GM12891 (cell line): ENCODE measurements at places on chromosomes 6 and 20.

GRCh38 chr6:34979218-34979617, 90.2 kb downstream of the ANKS1A start:
- DNase-seq = no peak

- no peak for DNase-seq
Observed at GRCh38 chr6:98864497-98864896, 30.1 kb downstream of the POU3F2 start.

GRCh38 chr20:41002842-41003142, 25.8 kb upstream of the TOP1 start:
- no peak for DNase-seq

- no peak for DNase-seq
Observed at GRCh38 chr6:8085053-8085511, 17.3 kb downstream of the EEF1E1 start.

GRCh38 chr6:15730442-15730841, 67.6 kb upstream of the DTNBP1 start:
- no peak for DNase-seq

GRCh38 chr6:53139841-53140413, 8.7 kb downstream of the GCM1 start:
- no peak for DNase-seq

DNA sequence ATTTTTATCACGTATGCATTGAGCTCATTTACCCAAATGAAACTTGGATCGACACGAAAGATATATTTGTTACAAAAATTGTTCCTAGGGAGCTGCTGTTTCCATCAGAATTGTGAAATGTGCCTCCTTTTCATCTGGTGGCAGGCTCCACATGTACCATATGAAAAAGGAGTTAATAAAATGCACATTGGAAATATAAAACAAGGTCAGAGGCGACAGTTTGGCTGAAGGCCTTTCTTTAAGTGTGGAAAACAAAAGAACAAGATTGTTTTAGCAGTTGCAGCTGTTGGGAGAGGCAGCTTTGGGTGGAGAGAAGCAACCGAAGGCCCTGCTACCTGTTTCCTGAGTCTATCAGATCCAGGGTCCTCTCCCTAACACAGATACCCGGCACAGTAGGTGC, 334.5 kb upstream of the NT5E start:
- no peak for DNase-seq

GRCh38 chr6:21518317-21518716, 75.2 kb upstream of the SOX4 start:
- no peak for DNase-seq

DNA sequence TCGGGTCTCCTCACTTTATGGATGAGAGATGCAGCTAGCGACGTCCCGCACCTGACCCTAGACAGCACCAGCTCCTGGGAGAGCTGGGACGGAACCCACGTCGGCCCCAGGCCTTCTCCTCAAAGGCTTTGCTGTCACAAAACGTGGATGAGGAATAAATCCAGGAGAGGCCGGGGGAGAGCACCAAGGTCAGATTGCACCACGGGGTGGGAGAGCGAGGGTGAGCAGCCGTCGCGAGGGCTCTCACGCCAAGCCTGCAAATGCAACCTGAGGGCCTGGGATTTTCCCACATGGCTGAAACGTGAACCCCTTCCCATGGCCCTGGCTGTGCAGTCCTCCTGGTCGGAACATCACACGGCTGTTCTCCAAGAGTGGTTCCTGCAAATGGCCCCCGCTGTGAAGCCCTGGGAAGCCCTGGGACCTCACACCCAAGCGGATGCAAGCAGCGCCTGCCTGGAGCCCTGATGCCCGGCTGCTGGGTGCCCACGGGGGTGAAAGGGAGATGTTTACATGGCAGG, 45.3 kb downstream of the DLL1 start:
- DNase-seq = no peak

GRCh38 chr20:50799176-50799889, 4.5 kb downstream of the BCAS4 start:
- DNase-seq = no peak

GRCh38 chr6:124197148-124197547, 393.5 kb downstream of the NKAIN2 start:
- DNase-seq = no peak

DNA sequence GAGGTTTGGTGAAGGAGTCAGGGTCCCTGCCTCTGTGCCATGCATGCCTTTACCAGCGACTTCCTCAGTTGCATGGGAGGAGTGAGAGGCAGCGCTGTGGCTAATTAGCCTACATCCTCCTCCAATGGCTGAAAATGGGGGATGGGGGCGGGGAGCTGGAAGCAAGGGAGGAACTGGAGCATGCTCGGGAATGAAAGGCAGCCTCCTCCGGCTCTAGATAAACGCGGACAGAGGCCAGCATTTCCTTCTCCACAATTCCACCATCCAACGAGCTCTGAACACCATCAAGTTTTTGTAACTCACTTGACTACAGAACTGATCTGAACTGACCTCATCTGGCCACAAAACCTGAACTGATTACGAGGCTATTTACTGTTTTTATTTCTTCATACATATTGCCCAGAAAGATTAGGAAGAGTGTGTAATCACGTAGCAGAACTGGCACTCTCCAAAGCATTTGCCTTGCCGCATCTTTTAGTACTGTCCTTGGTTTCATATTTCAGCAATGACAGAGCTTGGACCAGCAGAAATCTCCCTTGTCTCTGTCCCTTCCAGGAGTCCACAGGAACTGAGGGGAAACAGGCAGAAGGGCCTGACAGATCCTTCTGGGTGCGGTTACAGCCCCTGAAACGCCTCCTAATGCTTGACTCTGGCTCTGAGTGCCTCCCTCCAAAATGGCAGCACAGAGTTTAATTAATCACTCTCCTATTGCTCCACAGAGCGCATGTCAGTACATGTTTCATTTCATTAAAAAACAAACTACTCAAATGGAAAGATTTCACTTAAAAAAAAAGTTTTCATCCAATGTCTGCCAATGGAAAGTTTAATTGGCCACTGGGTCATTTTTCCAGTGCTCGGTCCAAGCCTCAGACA, 58.2 kb upstream of the TRAF3IP2 start:
- no peak for DNase-seq

GRCh38 chr20:13995841-13996240, 525 bp downstream of the MACROD2 start:
- DNase-seq = no peak

- no peak for DNase-seq
Observed at GRCh38 chr20:15445056-15445840, 1107.8 kb upstream of the FLRT3 start.

GRCh38 chr6:22062807-22063408, 233.9 kb downstream of the PRL start:
- DNase-seq = no peak

GRCh38 chr6:142463988-142464387, 162.2 kb downstream of the ADGRG6 start:
- no peak for DNase-seq

DNA sequence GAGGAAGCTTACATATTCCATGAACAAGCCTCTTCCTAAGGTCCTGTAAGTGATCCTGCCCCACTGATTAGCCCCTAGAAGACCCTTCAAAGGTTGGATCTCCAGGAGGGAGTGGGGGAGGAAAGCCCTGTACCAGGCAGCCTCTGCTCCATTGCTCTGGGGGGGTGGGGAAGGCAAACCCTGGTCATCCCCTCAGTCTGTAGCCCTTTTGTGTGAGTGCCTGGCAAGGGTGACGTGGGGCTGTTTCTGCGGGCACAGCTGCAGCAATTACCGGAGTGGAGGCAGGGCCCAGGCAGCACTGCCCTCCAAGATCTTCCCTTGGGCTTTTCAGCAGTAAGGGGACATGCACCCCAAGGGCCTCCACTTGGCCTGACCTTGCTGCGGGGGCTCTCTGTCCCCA, at the start of gene MOG:
Gene MOG (plus strand): TSS at position 295 of the 400 bp plus-strand sequence. CDS start 118 bp downstream, outside the sequence.
- DNase-seq = no peak

GRCh38 chr20:45400346-45401031, 7.6 kb upstream of the DBNDD2 start:
- DNase-seq = no peak

DNA sequence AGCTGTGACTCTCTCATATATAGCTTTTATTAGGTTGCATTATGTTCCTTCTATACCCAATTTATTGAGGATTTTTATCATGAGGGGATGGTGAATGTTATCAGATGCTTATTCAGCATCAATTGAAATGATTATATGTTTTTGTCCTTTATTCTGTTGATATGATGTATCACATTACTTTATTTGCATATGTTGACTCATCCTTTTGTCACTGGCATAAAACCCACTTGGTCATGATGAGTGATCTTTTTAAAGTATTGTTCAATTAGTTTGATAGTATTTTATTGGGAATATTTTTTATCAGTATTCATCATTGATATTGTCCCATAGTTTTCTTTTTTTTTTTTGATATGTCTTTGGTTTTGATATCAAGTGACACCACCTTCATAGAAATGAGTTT, 529.9 kb downstream of the MMUT start:
- no peak for DNase-seq

- DNase-seq = no peak
Observed at GRCh38 chr20:64188682-64189529, 24.7 kb downstream of the MYT1 start.

- no peak for DNase-seq
Observed at GRCh38 chr20:717832-718231, 42.2 kb upstream of the SCRT2 start.

DNA sequence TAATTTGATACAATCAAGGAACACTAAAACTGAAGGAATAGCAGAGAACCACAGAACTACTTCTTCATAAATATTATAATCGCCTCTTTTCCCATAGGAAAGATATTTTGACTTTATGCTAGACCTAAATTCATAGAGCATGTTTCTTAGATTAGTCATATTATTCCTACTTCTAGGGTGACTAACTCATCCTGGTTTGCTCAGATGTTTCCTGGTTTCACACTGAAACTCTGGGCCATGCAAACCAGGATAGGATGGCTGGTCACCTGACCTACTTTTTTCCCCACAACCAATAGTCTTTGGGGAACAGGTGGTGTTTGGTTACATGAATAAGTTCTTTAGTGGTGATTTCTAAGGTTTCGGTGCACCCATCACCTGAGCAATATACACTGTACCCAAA, 42.8 kb downstream of the MMS22L start:
- no peak for DNase-seq

GRCh38 chr6:134642279-134642678, 307.6 kb downstream of the ALDH8A1 start:
- DNase-seq = no peak

DNA sequence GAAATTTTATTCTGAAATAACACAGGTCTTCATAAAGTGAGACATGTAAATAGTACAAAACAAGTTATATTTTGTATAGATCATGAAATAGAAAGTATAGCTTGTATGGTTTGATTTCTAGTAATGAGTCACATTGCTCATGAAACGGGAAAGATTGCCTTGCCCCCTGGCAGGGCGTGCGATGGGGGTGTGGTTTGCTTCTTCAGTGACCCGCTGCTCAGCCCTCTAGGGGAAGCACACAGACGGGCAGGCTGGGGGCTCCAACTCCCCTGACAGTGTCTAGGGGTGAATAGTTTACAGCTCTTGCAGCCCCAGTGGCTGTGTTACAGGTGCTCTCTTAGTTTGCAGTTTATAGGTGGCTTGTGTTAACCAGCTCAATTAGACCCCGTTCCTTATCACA, 170.5 kb upstream of the RGS17 start:
- no peak for DNase-seq

GRCh38 chr6:104952911-104953399, 4.0 kb upstream of the LIN28B start:
- DNase-seq = no peak

- no peak for DNase-seq
Observed at GRCh38 chr6:100099189-100100074, 105.4 kb upstream of the MCHR2 start.

DNA sequence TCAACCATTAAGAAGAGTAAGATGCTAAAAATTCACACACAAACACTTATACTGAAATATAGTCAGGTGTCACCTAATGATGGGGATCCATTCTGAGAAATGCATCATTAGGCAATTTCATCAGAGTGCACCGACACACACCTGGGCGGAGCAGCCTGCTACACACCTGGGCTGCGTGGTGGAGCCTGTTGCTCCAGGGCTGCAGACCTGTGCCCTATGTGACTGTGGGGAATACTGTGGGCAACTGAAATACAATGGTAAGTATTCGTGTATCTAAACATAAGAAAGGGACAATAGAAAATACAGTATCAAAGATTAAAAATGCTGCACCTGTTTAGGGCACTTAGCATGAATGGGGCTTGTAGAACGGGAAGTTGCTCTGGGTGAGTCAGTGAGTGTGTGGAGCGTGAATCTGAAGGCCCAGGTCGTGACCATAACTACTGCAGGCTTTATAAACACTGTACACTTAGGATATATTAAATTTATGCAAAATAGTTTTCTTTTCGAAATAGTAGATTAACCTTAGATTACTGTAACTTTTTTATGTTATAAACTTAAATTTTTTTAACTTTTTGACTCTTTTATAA, 124.4 kb upstream of the AFDN start:
- DNase-seq = no peak

- no peak for DNase-seq
Observed at GRCh38 chr6:167846997-167847606, 20.4 kb downstream of the AFDN start.

DNA sequence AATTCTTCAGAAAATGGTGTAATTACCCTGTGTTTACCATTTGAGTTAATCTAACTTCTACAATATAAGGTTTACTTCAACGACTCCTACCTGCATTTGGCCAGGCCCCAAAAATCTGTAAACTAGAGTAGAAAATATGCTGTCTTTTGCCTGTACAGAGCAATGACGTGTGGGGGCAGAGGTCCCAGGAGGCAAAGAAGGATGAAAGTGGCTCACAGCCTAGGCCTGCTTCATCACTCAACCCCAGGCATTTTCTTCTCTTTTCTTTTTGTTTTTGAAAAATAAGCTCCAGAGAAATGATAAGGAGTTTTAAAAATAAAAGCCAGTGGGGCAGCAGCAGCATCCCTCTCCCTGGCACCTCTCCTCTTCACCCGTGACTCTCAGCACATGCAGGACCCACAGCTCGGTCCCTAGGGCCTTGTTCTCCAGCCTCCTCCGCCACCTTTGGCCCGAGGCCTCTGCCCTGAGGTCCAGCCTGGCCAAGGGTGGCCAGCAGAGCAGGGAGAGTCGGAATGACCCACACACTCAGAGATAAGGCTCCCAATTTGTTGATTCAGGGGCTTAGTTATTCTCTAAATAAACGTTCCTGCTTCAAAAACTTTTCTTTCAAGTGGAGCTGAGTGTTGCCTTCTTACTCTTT, 310.3 kb upstream of the RNF24 start:
- no peak for DNase-seq

- DNase-seq = no peak
Observed at GRCh38 chr6:159693894-159694545, 979 bp upstream of the SOD2 start.

DNA sequence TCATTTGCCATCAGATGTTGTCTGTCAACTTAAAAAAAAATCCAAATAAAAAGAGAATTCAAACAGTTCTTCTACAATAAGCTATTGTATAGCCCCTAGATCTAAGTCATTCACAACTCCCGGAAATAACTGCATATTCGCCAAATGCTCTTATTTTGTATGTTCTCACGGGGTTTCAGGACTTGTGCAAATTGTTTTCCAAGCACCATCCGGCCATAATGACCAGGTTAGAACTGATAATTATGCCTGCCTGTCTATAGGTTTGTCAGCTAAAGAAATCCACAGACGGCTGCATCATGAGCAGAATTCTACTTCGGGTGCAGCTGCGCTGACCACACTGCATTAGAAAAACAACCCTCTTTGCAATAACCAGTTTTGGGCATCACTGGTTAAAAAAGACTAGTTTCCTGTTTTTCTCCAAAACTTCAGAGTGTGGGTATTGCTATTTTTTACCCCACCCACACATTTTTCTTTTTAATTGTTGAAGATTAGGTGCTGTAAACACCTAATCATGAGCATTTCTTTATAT, 87.7 kb downstream of the HIVEP2 start:
- no peak for DNase-seq
